ENCODE measurements at places on chromosomes 2 and 18.
A peak's percentile ranks its signal among the peaks of the same experiment; 100 is the strongest.

GRCh38 chr2:202037086-202037485 lies 3.4 kb downstream of the FZD7 start:
- peak; percentile 54 for DNase-seq

DNA sequence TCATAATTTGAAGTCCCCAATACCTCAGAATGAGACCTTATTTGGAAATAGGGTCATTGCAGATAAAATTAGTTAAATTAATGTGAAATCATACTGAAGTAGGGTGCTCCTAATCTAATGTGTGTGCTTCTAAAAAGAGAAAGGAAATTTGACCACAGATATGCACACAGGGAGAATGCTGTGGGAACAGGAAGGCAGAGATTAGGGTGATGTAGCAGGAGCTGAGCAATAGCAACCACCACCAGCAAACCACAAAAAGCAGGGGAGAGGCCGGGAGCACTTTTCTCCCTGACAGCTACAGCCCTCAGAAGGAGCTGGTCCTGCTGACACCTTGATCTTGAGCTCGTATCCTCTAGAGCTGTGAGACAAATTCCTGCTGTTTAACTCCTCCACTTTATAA lies 24.6 kb upstream of the SCG2 start:
- DNase-seq: peak; percentile 83

GRCh38 chr2:181850936-181851560 lies 40.5 kb upstream of the ITPRID2 start:
- DNase-seq: no peak

DNA sequence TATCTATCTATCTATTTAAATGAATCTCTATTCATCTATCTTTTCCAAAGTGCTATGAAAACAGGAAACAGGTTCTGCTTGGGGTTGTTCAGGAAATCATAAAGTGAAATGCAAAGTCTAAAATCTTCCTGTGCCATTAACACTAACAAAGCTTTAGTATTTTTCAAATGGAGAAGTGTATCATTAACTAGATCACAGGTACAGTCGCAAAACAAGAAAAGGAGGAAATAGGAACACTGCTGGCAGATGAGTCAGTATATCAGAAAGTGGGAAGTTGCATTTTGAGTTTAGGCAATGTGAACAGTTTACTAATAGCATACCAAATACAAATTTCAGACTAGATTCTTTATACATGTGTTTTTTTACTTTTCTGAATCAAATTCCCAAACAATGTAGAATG lies 888.5 kb upstream of the FSHR start:
- DNase-seq: no peak

DNA sequence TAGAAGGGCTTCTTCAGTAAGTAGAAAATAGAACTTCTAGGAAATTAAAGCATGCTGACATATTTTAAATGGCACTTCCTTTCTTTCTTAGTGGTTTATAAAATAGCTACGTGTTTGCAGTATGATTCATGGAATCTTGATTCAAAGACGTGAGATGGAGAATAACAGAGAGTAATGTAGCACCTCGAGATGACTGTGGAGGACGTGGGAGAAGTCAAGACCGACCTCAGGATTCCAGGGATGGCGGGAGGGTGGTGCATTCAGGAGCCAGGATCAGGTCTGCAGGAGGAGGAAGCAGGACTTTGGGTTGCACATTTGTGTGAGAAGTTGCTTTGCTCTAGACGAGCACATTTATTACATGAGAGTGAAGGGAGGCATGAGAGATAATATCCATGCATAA lies 56.0 kb downstream of the DCDC2C start:
- DNase-seq: peak; percentile 5

- no peak for DNase-seq
Observed at GRCh38 chr2:60456115-60456770, 97.2 kb downstream of the BCL11A start.

DNA sequence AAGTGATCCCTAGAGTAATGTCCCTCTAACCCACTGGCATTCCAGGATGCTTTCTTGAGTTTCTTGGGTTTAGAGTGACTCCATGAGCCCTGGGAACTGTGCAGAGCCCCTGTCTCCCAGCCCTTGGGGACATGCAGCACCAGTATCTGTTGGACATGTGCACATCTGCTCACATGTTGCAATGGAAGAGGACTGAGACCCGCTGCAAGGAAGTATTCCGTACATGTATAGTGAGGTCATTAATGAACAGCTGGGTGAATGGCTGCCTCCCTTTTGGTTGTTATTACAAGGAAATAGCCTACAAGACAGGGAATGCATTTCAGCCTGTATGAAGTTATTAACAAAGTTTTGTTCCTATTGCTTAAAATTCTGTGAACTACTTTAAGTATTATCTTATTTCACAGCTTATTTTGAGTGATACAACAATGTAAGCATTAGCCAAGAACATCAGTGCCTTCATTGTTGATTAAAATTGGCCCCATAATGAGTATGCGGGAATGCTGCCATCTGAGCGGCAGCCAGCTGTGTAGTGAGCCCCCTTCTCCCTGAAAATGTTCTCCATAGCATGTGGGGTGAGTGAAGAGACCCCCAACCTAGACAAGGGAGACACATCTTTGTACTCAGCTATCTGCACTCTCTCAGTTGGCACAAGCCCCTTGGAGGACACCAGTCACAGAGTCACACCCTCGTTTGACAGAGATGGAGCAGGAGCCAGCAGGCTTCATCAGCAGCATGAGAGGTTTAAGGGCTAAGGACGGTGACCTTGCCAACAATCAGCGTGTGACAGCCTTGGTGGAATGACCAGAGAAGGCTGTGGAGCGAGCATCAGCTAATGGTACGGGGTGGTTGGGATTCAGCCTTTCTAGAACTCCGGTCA lies 87.4 kb downstream of the FAM210A start:
- no peak for DNase-seq

GRCh38 chr2:21820271-21820670 lies 696.5 kb downstream of the TDRD15 start:
- no peak for DNase-seq

All from AG10803 (cell line).